NCI-H446 treated with DMSO at 0.1 percent for 48 hours (cell line): ENCODE measurements at places on chromosomes 1 and 21.

DNA sequence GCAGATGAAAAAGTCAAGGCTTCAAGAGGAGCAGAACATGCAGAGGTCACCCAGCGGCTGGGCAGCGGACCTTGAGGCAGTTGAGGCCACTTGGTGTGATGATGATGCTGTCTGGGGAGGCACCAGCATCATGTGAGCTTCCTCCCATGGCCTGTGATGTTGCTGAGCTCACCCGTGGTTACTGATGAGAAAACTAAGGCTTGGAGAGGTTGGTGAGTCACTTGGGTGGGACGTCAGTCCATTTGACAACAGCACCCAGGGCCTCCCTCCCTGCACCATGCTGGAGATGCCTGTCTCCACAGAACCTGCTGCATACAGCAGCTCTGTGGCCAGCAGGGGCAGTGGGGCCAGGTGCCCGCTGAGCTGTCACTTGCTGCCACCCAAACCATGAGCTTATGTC is 146.8 kb downstream of the NPHP4 start:
- DNase-seq, result no peak

DNA sequence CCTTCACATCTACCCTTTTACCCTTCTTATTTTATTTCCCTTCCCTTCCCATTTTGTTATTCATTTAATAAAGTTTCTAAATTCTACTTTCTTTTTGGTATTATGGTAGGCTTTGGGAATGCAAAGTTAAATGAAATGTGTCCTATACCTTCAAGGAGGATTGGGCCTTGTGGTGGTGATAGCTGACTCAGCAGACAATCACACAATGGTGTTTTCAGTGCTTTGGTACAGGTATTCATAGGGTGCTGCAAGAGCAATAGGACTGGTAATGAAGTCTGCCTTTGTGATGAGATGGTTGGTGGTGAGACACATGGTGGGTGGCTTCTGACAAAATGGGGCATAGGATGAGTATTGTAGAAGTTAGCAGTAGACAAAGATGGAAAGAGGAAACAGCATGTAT is 21.9 kb upstream of the SPAG17 start:
- no peak for DNase-seq

- no peak for DNase-seq
Observed at GRCh38 chr1:110513511-110513910, 5.5 kb downstream of the KCNA10 start.

- DNase-seq, result no peak
Observed at GRCh38 chr1:43237121-43237520, 32.7 kb upstream of the TMEM125 start.

- peak; percentile 86 for DNase-seq
Observed at GRCh38 chr21:21163904-21164303, 165.7 kb downstream of the NCAM2 start.

DNA sequence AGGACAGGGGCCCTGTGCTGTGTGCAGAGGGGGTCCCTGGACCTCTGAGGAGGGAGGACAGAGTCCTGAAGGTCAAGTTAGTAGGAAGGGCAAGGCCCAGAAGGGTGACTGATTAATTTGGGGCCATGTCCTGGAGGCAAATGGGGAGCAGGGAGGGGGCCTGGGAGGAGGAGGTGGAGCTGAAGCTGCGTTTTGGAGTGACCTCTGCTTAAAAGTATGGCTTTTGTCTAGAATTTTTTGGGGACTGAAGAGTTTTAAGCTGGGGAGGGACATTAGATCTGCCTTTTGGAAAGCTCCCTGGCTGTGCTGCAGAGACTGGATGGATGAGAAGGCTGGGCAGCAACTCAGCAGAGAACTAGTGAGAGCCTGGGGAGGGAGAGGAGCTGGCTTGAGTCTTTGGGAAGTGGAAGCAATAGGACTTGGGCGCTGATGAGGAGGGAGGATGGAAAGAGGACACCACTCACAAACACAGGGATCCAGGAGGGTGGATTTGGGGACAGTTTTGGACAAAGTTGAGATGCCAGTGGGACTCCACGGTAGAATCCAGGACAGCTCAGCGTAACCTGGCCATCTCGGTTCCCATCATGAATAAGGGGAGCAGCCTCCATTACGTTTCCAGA is 52.9 kb downstream of the ACBD3 start:
- no peak for DNase-seq

GRCh38 chr1:29629401-29629800 is 393.1 kb downstream of the PTPRU start:
- no peak for DNase-seq

- DNase-seq, result no peak
Observed at GRCh38 chr1:39572379-39573096, 4.1 kb downstream of the PABPC4 start.

GRCh38 chr1:185566995-185567394 is 167.2 kb upstream of the HMCN1 start:
- DNase-seq, result no peak

GRCh38 chr1:155070721-155071569 is 7.4 kb downstream of the EFNA4 start:
- no peak for DNase-seq
